ENCODE measurements at places on chromosomes 3 and 15.

GRCh38 chr3:99471353-99472323 is 166.8 kb upstream of the COL8A1 start:
- no peak for DNase-seq

- no peak for DNase-seq
Measured at GRCh38 chr15:41013691-41014414, 60.6 kb downstream of the CHAC1 start.

DNA sequence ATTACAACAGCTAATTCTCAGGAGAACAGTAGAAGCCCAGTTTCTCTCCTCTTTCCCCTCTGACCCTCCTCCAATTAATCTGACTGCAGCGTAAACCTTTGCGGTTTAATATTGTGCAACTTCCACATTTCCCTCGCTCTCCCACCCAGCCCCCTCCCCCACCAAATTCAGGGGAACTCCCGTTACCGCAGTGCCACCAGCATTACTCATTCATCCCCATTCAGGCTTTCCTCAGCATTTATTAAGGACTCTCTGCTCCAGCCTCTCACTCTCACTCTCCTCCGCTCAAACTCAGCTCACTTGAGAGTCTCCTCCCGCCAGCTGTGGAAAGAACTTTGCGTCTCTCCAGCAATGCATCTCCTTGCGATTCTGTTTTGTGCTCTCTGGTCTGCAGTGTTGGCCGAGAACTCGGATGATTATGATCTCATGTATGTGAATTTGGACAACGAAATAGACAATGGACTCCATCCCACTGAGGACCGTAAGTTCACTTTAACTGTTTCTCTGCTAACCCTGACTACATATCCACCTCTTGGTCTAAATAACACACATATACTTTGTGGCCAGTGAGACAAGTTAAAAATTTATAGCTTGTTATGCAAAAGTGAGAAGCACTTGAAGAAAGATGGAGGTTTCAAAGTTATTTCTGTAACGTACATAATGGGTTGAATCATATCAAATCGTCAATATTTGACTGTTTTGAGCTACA is at the start of gene PTX3:
TSS of gene PTX3 (plus strand) at position 268 of the 709 bp plus-strand sequence. CDS start at position 352, 84 bp downstream.
- DNase-seq, result peak; percentile 41

- no peak for DNase-seq
Measured at GRCh38 chr3:175869404-175869803, 1010.3 kb downstream of the NAALADL2 start.

DNA sequence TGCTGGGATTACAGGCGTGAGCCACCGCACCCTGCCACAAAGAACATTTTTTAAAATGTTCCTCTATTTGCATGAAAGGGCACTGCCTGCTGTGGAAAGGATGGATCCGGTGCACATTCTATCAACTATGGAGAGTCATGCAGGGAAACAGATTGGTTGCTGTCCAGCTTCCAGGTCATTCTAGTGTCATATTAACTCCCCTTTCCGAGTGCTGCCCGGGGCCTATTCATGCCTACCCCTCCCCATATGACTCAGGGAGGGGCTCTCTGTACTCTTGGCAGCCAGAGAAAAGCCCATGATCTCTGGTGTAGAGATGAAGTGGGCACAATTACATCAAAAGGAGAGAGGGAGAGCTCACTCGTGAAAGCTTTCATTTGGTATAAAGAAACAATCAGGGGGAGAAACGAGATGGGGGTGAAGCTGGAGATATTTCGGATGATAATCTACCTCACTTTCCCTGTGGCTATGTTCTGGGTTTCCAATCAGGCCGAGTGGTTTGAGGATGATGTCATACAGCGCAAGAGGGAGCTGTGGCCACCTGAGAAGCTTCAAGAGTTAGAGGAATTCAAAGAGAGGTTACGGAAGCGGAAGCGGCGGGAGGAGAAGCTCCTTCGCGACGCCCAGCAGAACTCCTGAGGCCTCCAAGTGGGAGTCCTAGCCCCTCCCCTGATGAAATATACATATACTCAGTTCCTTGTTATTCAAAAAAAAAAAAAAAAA is 16.1 kb upstream of the AHSG start:
- DNase-seq, result no peak

GRCh38 chr3:9450991-9451390 is 53.6 kb downstream of the SETD5 start:
- DNase-seq, result no peak

DNA sequence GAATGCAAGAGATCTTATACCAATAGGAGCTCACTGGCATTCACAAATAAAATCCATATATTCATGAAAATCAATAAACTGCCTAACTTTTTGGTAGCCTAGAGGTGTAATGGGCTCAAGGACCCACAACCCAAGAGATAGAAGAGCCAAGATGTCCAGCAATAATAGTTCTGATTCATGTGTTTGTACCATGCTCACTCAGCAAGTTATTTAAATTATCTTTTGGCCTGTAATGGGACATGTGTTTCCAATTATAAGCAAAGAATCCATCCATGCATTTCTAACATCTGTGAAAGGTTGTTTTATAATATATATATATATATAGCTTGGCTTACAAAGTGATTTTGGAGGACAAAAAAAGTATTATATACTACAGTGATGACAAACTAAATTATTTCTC is 29.7 kb upstream of the SHC4 start:
- DNase-seq, result no peak
